Stimulated activated CD8-positive, alpha-beta memory T cell treated with anti-CD3 and anti-CD28 coated beads, Interleukin-7, amount 100 ng/mL, for 1 hour (primary cell): ENCODE measurements at places on chromosomes 1 and 21.
A peak's percentile ranks its signal among the peaks of the same experiment; 100 is the strongest.

- DNase-seq: no peak
Measured at GRCh38 chr1:160362168-160362957, 4.5 kb upstream of the NHLH1 start.

- DNase-seq: no peak
Measured at GRCh38 chr1:163697137-163697536, 375.4 kb downstream of the NUF2 start.

DNA sequence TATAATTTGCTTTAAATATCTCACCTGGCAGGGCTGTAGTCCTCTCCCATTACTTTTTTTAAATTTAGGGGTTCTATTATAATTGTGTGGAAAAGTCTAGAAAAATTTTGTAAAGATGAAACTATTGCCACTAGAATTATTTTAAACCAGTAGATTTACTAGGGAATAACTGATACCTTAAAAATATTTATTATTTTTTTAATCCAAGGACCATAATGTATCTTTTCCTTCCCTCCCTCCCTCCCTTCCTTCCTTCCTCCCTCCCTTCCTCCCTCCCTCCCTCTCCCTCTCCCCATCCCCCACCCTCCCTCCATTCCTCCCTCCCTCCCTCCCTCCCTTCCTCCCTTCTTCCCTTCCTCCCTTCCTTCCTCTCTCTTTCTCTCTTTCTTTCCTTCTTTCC lies 90.5 kb downstream of the DNM3 start:
- no peak for DNase-seq

DNA sequence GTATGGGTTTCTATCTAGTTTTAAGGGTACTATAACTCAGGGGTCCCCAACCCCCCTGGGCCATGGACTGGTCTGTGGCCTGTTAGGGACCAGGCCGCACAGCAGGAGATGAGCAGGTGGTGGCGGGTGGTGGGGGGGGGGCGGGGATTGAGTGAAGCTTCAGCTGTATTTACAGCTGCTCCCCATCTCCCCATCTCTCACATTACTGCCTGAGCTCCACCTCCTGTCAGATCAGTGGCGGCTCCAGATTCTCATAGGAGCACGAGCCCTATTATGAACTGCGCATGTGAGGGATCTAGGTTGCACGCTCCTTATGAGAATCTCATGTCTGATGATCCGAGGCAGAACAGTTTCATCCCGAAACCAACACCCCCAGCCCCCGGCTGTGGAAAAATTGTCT lies 95.1 kb upstream of the SLC45A1 start:
- DNase-seq: no peak

DNA sequence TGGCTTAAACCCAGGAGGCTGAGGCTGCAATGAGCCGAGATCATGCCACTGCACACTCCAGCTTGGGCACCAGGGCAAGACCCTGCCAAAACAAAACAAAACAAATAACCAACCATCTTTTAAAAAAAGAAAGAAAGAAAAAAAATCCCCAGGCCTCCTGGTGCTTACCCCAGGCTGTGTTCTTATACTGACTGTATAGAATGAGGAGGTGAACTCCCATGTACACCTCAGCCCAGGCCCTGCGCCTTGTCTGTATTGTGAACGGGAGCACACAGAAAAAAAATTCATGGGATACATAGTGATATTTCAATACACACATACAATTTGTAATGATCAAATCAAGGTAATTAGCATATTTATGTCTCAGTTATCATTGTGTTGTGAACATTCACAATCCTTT lies 14.1 kb downstream of the RPL5 start:
- DNase-seq: no peak

- no peak for DNase-seq
Measured at GRCh38 chr1:72184099-72184701, 98.1 kb downstream of the NEGR1 start.

GRCh38 chr1:66552287-66552686 lies 18.3 kb downstream of the SGIP1 start:
- DNase-seq: no peak

- DNase-seq: no peak
Measured at GRCh38 chr1:193634470-193634869, 448.1 kb upstream of the B3GALT2 start.

DNA sequence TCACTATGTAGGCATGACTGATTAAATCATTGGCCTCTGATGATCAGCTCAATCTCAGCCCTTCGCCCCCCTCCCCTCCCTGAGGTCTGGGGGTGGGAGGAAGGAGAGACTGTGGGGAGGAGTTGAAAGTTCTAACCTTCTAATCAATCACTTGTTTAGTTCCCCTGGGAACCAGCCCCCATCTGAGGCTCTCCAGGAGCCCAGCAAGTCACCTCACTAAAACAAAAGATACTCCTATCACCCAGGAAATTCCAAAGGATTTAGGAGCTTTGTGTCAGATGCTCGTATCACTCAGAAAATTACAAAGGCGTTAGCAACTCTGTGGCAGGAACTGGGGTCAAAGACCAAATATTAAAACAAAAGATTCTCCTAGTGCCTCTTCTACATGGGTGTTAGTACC lies 21.6 kb downstream of the SYF2 start:
- no peak for DNase-seq

GRCh38 chr1:228647523-228648444 lies 87.5 kb upstream of the RHOU start:
- DNase-seq: no peak

DNA sequence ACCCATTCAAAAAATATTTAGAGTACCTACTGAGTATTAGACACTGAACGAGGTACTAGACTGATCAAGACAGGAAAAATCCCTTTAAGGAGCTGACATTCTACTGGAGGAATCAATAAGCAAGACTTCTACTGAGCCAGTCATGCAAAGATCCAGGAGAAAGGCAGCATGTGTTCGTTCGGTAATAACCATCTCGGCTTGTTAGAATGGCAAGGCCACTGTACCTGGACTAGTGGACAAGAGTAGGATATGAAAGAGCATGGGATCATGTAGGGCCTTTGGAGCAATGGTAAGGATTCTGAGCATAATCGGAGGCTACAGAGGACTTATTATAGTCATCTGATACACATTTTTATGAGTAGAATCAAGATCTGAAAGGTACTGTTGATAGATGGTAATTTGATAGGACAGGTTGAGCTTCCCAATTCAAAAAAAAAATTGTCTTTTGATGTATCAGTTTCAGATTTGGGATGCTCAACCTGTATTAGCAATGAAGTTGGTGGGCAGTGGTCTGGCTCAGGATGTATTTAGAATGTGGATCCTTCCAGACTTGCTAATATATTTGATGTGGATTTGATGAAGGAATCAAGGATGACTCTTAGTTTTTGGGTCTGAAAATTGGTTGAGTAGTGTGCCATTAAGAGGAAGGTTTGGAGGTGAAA lies 2.3 kb downstream of the COX20 start:
- DNase-seq: no peak

GRCh38 chr1:245990315-245991022 lies 516.6 kb downstream of the SMYD3 start:
- no peak for DNase-seq

GRCh38 chr21:25422610-25423608 lies 184.4 kb downstream of the MRPL39 start:
- DNase-seq: no peak

DNA sequence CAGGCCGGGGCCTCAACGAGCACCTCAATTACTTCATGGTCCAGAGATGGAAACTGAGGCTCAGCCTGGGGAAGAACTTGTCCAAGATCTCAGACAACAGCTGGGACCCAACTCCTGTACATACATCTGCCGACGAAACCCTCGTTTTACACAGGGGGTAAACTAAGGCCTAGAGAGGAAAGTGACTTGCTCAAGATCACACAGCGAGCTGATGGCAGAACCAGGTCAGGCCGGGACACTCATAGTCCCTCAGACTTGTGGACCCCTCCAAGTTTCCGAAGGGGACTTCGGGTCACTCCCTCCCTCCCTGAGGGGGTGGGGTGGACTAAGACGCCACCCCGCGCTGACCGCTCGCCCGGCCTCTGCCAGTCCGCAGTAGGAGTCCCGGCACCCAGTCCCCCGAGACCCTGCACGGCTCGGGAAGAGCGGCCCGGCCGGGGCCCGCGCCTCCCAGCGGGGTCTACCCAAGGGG lies 430 bp downstream of the WASF2 start:
- DNase-seq: no peak

DNA sequence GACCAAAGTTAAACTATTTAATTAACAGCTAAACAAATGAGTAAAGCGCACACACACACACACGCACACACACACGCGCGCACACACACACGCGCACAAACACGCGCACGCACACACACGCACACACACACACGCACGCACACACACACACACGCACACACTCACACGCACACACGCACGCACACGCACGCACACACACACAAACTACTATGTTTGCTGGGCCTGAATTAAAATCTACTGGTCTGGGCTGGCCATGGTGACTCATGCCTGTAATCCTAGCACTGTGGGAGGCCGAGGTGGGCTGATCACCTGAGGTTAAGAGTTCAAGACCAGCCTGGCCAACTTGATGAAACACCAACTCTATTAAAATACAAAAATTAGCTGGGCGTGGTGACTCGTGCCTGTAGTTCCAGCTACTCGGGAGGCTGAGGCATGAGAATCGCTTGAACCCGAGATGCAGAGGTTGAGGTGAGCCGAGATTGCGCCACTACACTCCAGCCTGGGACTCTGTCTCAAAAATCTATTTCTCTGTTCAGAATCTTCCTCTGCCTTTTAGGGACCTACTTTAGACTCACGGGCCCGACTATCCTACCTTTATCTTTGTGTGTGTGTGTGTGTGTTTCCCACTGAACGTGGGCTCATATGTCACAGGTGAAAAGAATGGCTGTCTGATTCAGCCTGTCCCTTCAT lies 37.5 kb upstream of the DNAJC11 start:
- no peak for DNase-seq

DNA sequence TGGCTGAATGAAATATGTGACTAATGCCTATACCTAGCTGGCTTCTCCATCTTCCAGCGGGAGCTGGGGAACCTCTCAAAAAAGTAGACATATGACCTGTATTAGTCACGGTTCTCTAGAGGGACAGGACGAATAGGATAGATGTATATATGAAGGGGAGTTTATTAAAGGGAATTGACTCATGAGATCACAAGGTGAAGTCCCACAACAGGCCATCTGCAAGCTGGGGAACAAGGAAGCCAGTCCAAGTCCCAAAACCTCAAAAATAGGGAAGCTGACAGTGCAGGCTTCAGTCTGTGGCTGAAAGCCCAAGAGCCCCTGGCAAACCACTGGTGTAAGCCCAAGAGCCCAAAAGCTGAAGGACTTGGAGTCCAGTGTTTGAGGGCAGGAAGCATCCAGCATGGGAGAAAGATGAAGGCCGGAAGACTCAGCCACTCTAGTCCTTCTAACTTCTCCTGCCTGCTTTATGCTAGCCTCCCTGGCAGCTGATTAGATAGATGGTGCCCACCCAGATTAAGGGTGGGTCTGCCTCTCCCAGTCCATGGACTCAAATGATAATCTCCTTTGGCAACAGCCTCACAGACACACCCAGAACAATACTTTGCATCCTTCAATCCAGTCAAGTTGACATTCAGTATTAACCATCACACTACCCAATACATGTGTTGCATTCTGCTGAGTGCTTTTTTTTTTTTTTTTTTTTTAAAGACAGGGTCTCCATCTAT lies 19.6 kb downstream of the OLIG1 start:
- no peak for DNase-seq

DNA sequence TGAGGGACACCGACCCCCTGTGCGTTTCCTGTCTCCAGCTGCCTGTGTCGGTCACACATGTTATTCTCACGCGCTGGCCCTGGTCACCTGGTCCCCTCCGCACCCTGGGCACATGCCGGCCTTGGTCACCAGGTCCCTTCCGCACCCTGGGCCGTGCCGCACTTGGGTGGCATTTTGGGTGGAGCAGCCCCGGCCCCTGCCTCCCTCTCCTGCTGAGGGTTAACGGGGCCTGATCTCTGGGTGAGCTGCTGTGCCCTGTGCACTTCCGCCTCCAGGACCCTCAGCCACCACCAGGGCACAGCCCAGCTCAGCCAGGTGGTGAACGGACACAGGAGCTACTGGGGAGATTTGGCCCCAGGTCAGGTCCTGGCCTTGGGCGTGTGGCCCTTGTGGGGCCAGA lies 26.6 kb downstream of the RRP1 start:
- no peak for DNase-seq

DNA sequence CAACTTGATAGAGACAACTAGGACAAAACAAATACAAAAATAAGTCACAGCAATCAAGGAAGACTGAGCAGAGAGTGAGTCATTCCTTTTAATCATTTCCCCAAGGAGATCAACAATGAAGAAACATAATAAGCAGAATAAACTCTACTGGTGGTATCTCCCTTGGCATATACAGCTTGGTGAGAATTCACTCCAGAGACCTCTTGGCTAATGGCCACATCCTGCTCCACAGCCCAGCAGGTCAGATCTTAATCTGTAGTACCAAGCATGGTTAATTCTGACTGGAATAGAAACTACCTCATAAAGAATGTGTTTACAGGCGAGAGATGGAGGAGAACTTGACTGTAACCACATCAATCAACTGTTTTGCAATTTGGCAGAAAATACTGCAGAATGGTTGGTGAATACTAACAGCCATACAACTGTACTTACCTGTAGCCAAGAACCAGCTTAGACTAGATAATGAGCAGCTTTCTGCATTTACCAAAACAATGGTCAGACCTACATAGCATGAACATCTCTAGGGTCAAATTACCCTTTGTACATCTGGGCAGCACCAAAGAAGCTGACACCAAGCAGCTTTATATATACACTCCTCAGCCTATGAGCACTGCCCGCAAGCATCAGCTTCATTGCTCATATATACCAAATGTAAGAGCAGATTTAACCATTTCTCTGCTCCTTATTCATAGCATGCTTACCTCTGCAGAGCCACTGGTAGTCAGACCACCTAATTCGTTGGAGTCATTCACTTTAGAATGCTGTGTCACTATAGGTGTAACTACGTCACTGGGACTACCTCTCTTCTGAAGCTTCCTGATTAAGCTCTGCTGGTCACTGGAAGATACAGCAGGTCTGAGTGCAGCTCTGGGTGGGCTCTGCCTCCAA lies 51.0 kb downstream of the KIAA0319L start:
- no peak for DNase-seq

- peak; percentile 19 for DNase-seq
Measured at GRCh38 chr1:3483801-3484444, 29.5 kb downstream of the ARHGEF16 start.

DNA sequence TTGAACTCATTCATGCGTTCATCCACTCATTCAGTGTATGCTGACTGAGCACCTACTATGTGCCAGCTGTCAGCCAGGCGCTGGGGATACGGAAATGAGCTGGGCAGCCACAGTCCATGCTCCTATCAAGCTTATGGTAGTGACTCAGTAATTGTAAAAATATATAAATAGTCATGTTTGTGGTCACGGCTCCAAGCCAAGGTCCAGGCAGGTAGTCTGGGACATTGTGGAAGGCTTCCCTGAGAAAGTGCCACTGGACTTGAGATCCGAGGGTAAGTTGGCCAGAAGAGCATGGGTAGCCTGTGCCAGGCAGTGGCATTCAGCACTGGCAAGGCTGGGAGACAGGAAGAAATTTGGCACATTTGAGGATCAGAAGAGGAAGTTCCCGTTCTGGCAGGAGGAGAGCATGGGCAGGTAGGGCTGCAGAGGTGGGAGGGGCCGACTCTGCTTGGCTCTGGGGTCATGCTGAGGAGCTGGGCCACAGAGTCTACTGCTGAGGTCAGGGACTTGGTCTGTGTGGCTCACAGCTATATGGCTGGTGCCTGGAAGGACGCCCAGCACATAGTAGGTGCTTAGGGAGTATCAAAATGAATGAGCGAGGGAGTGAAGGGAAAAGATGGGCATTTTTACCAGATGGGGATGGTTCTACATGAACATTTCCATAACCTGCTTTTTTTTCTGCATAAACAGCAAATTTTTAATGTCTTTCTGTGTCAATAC lies 6.9 kb downstream of the PTPRF start:
- no peak for DNase-seq
